ENCODE measurements at places on chromosomes 2 and 18.
A peak's percentile ranks its signal among the peaks of the same experiment; 100 is the strongest.

- no peak for DNase-seq
These were observed 704.3 kb upstream of the FSHR start for GRCh38 chr2:49858657-49859056.

- DNase-seq: no peak
These were observed 353 bp upstream of the SULT1C4 start for GRCh38 chr2:108377401-108377800.

DNA sequence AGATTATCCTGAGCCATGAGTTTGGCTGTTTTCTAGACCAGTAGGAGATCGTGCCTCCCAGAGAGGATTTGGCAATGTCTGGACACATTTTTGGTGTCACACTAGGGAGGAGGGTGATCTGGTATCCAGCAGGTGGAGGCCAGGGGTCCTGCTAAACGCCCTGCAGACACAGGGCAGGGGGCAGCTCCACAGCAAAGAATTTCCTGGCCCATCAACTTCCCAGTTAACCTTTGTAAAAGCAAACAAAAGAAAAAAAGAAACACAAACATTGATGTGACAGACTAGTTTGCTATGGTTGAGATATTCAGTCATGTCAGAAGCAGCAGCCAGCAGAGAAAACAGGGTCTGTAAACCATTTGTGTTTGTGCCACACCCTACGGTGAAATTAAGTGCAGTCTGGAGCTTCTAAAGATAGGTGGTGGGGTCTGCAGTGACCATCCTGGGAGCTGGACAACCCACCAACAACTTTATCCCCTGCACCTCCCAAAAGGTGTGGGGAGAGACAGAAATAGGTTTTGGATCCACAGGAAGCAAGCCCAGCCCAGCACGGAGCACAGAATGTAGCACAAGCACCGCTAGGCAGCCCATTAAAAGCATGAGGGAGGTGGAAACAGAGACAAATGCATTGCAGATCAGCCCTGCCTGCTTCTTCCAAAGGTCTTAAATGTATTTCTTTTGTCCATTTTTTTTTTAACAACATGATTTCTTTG is 232.5 kb downstream of the MYT1L start:
- DNase-seq: no peak

DNA sequence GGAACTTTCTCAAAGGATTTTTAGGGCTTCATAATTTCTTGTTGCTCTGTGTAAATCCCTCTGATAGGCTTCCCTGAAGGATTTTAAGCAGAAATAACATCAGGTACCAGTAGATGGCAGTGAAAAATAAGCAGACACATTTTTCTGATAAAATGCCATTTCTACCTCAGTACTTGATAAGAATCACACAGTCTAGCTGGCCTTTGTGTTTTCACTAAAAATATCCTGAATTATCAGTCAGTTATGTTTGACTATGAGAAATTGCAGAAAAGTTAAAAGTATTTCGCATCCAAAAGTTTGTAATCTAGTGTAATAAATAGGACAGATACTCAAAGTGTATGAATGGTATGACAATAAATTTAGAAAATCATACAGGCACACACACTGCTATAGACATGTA is 68.7 kb downstream of the DNAJC10 start:
- no peak for DNase-seq

- no peak for DNase-seq
These were observed 28.5 kb downstream of the MBP start for GRCh38 chr18:77103991-77104531.

GRCh38 chr2:2838548-2838845 is 507.4 kb upstream of the MYT1L start:
- DNase-seq: no peak

- no peak for DNase-seq
These were observed 35.4 kb upstream of the WIPF1 start for GRCh38 chr2:174632841-174633622.

DNA sequence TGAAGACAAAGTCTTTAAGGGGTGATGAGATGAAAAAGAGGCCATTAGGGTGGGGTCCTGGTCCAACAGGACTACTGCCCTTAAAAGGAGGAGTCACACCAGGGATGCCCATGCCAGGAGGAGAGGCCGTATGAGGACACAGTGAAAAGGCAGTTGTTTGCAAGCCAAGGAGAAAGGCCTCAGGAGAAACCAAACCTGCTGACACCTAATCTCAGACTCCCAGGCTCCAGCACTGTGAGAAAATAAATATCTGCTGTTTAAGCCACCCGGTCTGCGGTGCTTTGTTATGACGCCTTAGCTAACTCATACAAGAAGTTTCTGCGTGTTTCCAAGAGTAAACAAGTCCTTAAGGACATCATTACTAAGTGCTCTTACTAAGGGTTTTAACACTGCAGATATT is 93.6 kb downstream of the DNER start:
- no peak for DNase-seq

GRCh38 chr2:74233648-74234047 is 35.2 kb downstream of the MTHFD2 start:
- DNase-seq: no peak

DNA sequence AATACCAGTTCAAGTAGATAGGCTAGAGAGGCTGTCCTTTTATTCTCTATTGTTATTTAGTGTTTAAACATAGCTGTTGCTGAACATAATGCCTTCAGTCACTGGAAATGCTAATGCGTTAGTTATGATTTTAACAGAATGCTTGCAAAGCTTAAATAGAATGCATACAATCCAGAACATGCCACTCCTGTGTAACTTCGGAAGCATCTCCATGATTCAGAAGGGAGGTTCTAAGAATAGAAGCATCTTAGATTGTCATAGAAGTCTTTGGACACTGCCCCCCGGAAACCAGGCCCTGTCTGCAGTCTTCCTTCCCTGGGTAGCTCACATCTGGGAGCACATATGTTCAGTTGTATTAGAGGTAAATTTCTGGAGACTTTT is 73.2 kb downstream of the ZNF532 start:
- no peak for DNase-seq

- DNase-seq: no peak
These were observed 38.3 kb upstream of the BMPR2 start for GRCh38 chr2:202337706-202338346.

GRCh38 chr2:171411791-171412483 is 21.9 kb downstream of the METTL8 start:
- DNase-seq: no peak

- no peak for DNase-seq
These were observed 897.2 kb downstream of the TSN start for GRCh38 chr2:122652670-122653069.

GRCh38 chr2:152100961-152101360 is 2.1 kb upstream of the CACNB4 start:
- DNase-seq: no peak

- DNase-seq: no peak
These were observed 78.4 kb downstream of the KANSL1L start for GRCh38 chr2:210092791-210093190.

DNA sequence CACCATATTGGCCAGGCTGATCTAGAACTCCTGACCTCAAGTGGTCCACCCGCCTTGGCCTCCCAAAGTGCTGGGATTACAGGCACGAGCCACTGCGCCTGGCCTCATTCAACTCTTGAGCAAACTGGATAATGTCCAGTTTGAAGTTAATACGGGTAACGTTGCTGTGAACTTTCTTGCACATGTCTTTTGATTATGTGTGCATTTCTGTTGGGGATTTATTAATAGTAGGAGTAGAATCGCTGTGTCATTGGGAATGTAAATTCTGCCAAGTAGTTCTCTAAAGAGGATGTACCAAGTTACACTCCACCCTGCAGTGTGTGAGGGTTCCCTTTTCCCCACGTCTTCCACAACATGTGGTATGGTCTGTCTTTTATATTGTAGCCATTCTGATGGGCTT is 6.2 kb downstream of the IMPA2 start:
- DNase-seq: no peak

GRCh38 chr2:28370354-28370753 is 22.3 kb upstream of the FOSL2 start:
- no peak for DNase-seq

DNA sequence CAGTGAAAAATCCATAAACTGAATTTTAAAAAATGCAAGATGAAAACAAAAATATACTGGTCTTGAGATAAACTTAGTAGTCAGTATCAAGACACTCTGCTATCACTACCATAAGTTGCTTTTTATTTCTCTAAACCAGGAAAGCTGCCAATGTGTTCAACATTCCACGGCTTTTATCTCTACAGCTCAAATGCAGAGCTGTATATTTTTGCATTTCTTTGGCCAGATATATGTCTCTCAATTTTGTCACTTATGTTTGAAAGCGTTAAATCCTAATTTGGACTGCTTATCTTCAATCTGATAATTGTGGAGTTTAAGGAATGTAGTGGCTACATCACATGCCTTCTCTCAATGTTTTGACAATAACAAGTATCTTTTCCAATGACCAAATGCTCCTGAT is 609.5 kb downstream of the EPHA4 start:
- no peak for DNase-seq

GRCh38 chr18:59706499-59706898 is 9.3 kb upstream of the CCBE1 start:
- no peak for DNase-seq

DNA sequence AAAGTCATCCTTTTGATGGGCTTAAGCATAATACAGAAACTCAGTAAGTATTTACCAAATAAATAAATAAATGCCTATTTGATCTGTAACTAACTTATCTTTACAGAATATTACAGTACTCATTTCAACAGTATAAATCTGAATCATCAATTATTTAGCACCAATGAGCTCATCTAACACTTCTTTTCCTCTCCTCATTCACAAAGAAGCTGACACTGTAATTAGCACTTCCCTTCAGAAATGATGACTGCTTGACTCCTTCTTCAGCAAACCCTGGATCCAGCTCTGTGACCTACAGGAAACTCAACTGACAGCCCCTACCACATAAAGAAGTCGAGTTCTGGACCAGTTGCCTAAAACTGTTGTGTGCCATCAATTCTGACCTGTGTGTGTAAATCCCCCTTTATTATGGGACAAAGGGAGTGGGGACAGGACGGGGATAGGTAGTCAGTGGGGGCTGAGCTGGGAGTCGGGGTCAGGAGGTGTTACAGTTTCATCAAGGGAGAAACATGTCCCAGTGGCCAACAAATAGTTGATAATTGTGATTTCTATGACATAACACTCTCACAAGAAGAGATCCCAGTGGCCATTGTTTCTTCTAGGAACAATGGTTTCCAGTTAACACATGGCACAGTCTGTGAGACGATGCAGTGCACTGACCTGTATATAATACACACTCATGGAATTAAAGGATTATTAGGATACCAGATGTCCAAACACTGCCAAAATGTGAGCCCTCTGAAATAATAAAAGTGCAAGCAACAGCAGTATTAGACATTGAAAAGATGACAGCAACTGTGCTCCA is 68.7 kb downstream of the STK39 start:
- DNase-seq: no peak

DNA sequence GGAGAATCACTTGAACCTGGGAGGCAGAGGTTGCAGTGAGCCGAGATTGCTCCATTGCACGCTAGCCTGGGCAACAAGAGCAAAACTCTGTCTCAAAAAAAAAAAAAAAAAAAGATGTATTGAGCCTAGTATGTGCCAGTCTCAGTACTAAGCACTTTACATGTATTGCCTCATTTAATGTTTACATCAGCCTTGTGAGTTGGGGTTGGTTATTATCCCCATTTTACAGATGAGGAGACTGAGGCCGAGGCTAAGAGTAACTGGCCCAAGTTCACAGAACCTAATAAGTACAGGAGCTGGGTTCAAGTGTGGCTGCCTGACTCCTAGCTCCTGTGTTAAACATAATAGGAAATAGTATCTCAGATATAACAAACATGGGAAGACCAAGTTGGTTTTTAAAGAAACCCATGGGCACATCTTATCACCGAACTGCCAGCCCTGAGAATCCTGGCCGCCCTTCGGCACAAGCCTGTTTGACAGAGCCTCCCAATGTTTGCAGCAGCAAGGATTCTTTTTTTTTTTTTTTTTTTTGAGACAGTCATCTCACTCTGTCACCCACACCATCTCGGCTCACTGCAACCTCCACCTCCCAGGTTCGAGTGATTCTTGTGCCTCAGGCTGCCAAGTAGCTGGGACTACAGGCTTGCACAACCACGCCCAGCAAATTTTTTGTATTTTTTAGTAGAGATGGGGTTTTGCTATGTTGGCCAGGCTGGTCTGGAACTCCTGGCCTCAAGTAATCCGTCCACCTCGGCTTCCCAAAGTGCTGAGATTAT is 24.2 kb upstream of the GMPPA start:
- DNase-seq: no peak

GRCh38 chr2:154686162-154686561 is 12.3 kb upstream of the KCNJ3 start:
- DNase-seq: no peak

- DNase-seq: no peak
These were observed 73.3 kb upstream of the SP3 start for GRCh38 chr2:174038462-174038861.

- DNase-seq: no peak
These were observed 51.5 kb downstream of the DNAJC10 start for GRCh38 chr2:182767578-182767977.

DNA sequence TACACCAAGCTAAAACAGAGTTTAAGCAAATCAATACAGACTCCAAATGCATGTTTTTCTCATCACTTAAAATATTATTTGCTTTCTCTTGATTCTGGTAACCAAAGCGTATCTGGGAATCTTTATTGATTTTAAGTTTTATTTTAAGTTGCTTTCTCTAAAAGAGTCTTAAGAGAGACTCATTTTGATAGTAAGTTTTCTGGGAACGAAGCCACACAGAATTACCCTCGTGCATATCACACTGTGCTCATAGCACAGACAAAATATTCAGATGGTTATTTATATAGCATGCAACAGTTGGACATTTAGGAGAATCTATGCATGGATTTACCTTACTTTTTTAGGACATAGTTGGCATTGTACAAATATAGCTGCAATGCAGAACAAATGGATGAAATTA is 597.5 kb upstream of the NRXN1 start:
- DNase-seq: no peak

- DNase-seq: no peak
These were observed 177.6 kb upstream of the HDAC4 start for GRCh38 chr2:239578381-239578780.

DNA sequence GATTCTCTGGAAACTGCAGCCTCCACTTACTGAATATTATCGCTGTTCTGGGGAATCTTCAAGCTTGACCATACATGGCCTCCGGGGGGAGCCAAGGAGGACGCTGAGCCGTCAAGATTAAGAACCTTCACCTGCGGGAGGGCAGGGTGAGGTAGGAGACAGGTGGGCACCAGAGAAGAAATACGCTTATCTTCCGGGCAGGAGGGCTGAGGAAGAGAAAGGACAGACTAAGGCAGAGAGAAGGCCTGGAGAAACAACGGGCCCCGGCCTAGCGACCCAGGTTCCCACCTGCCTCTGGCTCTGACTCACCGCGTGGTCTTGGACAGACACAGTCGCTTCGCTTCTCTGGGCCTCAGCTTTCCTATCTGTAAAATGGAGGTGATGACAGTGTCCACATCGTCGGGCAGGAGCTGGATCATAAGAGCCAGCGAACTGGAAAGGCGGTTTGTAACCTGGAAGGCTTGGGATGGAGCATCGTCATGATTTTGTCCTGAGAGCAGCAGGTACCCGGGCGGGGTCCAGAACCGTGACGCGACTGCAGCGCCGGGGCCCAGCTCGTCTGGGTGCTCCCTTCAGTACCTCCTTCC is 659 bp downstream of the ZNF142 start:
- peak; percentile 50 for DNase-seq

GRCh38 chr2:74573747-74574562 is 19.4 kb downstream of the DOK1 start:
- DNase-seq: no peak

- no peak for DNase-seq
These were observed 283.3 kb downstream of the SLC8A1 start for GRCh38 chr2:40168546-40168945.
